Activated T-helper 2 cell treated with anti-CD3 and anti-CD28 coated beads, Interferon-gamma antibody, Interleukin-2, Interleukin-4, amounts not matched to agents 10 μg/mL and 5 μg/mL and 100 μg/mL, durations not matched to agents 14 hours and 24 hours and 36 hours (primary cell): ENCODE measurements at places on chromosomes 5 and 9. TPM values are rescaled to one million over a fixed set of nuclear protein-coding genes. Genes with fewer than 3 reads are reported as not detected.

Gene PCDHGA1
- total RNA-seq = 0.09 and 0.14 TPM in 2 replicates

Gene PDGFRB
- 0.46 and 1.3 TPM in 2 replicates for total RNA-seq

Gene IFNW1
- not detected in 2 replicates for total RNA-seq

Gene PIK3R1
- 58.8 and 60.0 TPM in 2 replicates for total RNA-seq

Gene MAST4
- total RNA-seq = 5.4 and 6.1 TPM in 2 replicates

Gene RASEF
- not detected in 2 replicates for total RNA-seq

Gene TNFSF8
- total RNA-seq = 73.6 and 82.3 TPM in 2 replicates

Gene ENTPD8
- not detected in 2 replicates for total RNA-seq

Gene LCN10
- 1.2 and 1.7 TPM in 2 replicates for total RNA-seq

Gene FGD3
- 41.4 and 42.9 TPM in 2 replicates for total RNA-seq

Gene NMUR2
- total RNA-seq = not detected in 2 replicates

Gene RNF183
- total RNA-seq = 0.30 TPM in 1 of 2 replicates, not detected in the other

Gene PPP6C
- 44.3 and 44.9 TPM in 2 replicates for total RNA-seq

Gene IL9
- 94.0 and 104 TPM in 2 replicates for total RNA-seq

Gene PDLIM4
- 1.2 and 2.0 TPM in 2 replicates for total RNA-seq

Gene HK3
- total RNA-seq = 0.25 and 0.52 TPM in 2 replicates

Gene NUTM2G
- not detected in 2 replicates for total RNA-seq

Gene FREM1
- not detected in 2 replicates for total RNA-seq

Gene PCDHA13
- total RNA-seq = not detected in 2 replicates

Gene PCDHB13
- total RNA-seq = 0.02 TPM in 1 of 2 replicates, not detected in the other

Gene COL27A1
- total RNA-seq = 3.7 and 4.1 TPM in 2 replicates

Gene SH3RF2
- total RNA-seq = 0.21 and 0.57 TPM in 2 replicates

Gene NRG2
- 0.09 TPM in 1 of 2 replicates, not detected in the other for total RNA-seq

Gene BTNL8
- total RNA-seq = 0.18 and 0.25 TPM in 2 replicates

Gene ABITRAM
- 11.6 and 12.2 TPM in 2 replicates for total RNA-seq

Gene ROR2
- total RNA-seq = not detected in 2 replicates

Gene RRAGA
- 60.8 and 64.6 TPM in 2 replicates for total RNA-seq

DNA sequence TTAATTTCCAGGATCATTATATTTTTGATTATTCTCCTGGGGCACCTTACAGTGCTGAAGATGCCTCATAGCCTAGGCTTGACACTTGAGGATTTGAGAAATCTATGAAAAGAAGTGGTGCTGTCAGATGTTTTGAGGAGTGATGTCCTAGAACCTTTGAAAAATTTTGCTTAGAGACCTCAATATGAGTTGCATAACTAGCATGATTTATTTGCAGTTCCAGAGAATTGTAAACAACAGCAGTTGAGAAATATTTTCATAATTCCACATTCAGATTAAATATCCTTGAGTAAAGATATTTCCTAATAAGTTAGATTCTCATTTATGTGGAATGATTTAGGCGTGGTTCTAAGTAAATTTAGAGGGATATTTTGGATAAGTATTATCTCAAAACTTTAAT lies 225.8 kb downstream of the ADAMTSL1 start:
- DNase-seq = no peak

DNA sequence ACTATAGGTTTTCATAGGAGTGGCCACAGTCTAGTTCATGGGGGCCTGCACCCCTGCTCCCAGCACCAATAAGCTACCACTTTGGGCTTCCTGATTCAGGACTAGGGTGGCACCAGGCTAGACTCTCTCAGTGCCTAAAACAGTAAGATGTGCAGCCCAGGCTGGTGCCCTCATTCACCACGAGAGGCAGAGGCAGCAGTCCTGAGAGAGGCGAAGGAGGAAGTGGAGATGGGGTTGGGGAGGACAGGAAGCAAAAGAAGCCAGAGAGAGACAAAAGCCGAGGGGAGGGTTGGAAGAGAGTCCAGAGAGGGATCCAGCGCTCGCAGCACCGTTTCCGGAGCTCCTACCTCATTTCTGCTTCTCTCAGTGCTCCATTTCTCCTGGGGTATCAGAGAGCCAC lies 180.9 kb downstream of the MED10 start:
- no peak for DNase-seq

DNA sequence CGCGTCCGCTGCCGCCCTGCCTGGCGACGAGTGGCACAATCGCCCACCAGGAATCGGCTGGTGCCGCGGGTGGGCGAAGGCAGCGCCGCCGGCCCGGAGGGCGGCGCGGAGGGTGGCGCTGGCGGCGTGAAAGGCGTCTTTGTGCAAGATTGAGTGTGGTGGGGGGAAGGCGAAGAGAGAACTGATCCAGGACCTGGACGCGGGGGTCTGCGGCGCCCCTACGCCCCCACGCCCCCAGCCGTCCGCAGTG lies 4.6 kb upstream of the RGMB start:
- DNase-seq = no peak

DNA sequence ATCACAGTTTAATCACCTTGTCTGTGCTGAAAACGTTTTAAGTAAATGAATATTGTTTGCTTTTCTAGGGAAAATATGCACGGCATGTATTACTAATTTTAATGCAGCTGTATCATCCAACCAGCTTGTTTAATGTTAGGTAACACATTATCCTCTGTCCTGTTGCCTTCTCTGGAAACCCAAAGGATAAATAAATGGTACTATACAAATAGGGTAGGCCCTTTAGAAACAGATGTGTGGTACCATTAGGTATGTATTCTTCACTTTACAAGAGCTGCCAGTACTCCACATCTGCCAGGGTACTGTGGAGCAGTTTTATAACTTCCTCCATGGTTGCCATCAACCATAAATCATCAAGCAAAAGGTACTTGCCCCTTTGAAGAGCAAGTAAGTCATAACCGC lies 42.9 kb downstream of the FAF2 start:
- no peak for DNase-seq

- no peak for DNase-seq
Measured at GRCh38 chr5:78536661-78537196, 111.8 kb downstream of the LHFPL2 start.

DNA sequence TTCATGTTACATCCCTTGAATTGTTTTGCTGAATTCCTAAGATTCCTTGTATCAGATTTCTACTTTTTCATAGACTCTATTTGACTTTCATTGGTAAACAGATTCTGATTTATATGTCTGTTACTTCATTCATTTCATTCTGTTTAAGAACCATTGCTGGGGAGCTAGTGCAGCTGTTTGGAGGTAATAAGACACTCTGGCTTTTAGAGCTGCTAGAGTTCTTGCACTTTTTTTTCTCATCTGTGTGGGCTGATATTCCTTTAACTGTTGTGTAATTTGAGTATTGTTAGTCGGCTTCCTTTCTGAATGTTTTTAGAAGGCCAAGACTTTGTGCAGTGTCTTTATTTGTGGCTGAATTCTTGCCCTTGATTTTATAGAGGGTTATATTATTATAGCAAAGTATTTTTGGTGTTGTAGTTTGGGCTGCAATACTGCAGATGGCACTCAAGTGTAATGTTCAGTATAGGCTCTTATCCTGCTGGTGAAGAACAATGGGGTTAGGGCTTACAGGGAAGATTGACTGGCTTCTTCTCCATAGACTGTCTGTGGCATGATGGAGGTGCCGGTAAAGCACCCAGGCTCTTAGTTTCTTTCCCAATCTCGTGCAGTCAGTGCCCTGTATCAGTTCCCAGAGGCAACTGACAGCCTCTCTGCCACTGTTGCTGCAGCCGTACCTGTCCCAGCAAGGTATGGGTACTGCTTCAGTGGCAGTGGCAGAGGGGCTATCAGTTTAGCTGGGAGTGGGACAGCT lies 162.2 kb downstream of the OXCT1 start:
- DNase-seq = no peak

- DNase-seq = no peak
Measured at GRCh38 chr5:109163336-109163735, 246.4 kb downstream of the PJA2 start.

- DNase-seq = no peak
Measured at GRCh38 chr9:132945186-132946130, 1.0 kb upstream of the TSC1 start.

GRCh38 chr5:9851458-9851857 lies 221.3 kb upstream of the TAS2R1 start:
- no peak for DNase-seq

GRCh38 chr9:137228968-137229896 lies 1.5 kb upstream of the SLC34A3 start:
- no peak for DNase-seq

DNA sequence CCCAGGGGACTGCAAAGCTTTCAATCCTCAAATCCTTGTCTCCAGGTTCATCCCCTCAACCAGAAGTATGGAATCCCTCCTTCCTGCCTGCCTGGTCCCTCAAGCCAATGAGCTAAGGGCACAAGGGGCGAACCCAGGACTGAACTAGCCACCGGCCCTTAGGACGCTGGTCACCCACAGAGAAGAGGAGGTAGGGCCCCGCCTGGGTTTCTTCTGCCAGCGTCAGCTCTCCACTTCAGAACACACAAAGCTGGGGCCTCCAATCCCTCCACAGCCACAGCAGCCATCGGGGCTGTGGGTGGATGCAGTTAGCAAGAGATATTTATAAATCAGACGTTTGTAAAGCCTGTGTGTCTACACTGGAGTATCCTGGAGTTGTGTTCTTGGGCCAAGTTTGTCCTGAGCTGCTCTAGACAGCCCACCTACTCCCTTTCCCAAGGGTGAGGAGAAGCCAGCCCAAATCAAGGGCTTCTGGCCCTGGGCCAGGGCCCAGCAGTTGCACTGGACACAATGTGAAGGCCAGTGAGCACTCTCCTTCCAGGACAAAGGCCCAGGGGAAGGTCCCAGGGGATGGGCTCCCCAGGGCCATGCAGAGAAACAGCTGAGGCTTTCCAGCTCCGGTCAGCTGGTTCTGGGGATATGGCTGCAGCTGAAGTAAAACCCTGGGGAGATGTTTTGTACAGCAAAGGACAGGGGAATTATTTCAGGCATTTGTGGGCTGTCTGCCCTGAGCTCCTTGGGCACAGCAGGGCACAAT lies 18.9 kb downstream of the AMBP start:
- DNase-seq = no peak

GRCh38 chr5:89566340-89566739 lies 683.4 kb upstream of the MEF2C start:
- DNase-seq = no peak

- no peak for DNase-seq
Measured at GRCh38 chr5:25150819-25151218, 506.0 kb upstream of the CDH10 start.

GRCh38 chr9:2169035-2169434 lies 153.9 kb downstream of the SMARCA2 start:
- DNase-seq = no peak

GRCh38 chr9:72592502-72593403 lies 71.3 kb downstream of the TMC1 start:
- DNase-seq = no peak

- DNase-seq = no peak
Measured at GRCh38 chr9:101184813-101185278, 156.3 kb downstream of the PLPPR1 start.

- DNase-seq = no peak
Measured at GRCh38 chr9:120935383-120935857, 8.8 kb upstream of the TRAF1 start.

GRCh38 chr9:120970244-120970643 lies 43.6 kb upstream of the TRAF1 start:
- DNase-seq = no peak

- no peak for DNase-seq
Measured at GRCh38 chr9:113600871-113601614, 137.5 kb downstream of the RGS3 start.

DNA sequence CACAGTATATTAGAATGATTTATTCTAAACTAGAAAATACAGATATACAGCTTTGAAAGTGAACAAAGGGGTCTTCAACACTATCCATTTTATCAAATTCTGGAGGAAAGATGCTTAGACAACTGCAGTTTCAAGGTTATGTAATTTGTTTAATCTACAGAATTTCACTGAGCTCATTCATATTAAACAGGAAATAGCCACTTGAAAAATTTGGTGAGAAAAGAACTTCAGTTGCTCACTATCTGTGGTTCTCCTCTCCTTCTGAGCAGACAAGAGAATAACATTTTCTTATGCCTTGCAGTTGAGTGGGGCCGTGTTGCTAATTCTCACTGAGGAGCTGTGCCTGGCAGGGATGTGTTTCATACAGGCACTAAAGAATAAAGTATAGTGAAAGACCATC lies 1428.2 kb downstream of the CDH12 start:
- DNase-seq = no peak

DNA sequence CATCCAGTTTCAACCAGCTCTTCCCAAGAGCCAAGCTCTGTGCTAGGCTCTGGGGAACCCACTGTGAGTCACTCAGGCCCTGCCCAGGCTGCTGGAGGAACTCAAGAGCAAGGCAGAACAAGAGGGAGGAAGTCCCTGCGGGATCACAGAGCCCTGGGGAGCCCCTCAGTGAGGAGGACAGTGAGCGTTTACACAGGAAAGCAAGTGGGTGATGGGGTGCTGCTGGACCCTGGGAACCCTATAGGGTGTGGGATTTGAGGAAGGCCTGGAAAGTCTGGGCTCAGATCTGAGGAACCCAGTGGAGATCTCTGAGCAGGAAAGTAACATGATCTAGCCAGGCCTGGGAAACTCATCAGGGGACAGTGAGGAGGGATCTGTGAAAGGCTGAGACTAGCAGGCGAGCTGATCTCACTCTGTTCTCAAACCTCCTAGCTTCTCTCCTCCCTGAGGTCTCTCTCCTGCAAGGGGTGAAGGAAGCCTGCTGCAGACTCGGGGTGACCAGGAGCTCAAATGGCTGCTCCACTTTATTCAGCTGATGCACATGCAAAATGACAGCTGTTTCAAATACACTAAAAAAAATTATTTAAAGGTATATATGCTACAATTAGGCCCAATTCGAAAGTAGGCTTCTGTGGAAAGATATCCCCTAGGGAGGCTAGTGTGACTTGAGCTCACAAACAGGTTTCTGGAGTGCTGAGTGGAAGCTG lies 70.0 kb downstream of the SHB start:
- no peak for DNase-seq

- no peak for DNase-seq
Measured at GRCh38 chr5:107553117-107553555, 117.6 kb downstream of the EFNA5 start.

GRCh38 chr5:6686915-6687409 lies 26.3 kb upstream of the TENT4A start:
- DNase-seq = no peak

- DNase-seq = no peak
Measured at GRCh38 chr5:36073595-36074216, 7.0 kb upstream of the UGT3A2 start.

DNA sequence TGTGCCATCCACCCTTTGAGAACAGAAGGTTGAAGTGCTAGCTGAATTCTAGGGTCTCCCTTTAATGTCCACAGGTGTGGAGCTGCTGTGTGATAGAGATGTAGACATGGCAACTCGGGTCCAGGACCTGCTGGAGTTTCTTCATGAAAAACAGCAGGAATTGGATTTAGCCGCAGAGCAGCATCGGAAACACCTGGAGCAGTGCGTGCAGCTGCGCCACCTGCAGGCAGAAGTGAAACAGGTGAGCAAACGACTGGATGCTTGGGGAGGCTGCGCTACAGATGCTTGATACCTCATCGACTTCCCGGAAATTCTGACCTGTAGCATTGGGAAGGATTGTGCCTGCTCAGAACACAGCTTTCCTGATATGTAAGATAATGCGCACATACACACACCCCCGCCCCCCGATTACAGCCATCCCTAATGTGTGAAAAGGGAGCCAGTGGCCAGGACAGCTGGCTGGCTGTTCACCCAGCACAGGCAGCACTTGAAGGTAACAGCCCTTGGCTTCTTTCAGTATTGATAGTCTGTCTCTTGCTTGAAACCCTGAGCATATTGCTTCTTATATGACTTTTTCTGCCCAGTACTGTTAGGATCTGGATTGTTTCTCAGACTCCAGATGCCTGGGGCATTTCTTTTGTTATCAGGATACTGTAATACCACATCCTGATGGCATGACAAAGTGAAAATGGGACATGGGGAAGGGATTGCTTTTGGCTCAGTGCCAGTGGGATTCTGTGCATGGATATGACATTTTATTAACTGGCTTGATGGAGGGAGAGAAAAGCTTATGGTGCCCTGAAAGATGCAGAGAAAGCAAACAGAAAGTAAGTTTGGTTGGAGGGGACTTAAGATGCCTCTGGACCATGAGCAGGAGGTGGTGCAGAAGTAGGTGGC lies 216.8 kb upstream of the OTULINL start:
- DNase-seq = no peak
